Fibroblast of skin of left quadriceps (primary cell): ENCODE measurements at places on chromosomes 1 and 21.

- peak; percentile 59 for DNase-seq
These were observed 699 bp downstream of the DIPK1A start for GRCh38 chr1:92960395-92961130.

- DNase-seq = no peak
These were observed 16.7 kb downstream of the SPATA21 start for GRCh38 chr1:16420424-16421118.

GRCh38 chr1:164755690-164756089 is 196.7 kb downstream of the PBX1 start:
- no peak for DNase-seq

GRCh38 chr1:57132993-57133622 is 167.3 kb upstream of the C8B start:
- DNase-seq = no peak

DNA sequence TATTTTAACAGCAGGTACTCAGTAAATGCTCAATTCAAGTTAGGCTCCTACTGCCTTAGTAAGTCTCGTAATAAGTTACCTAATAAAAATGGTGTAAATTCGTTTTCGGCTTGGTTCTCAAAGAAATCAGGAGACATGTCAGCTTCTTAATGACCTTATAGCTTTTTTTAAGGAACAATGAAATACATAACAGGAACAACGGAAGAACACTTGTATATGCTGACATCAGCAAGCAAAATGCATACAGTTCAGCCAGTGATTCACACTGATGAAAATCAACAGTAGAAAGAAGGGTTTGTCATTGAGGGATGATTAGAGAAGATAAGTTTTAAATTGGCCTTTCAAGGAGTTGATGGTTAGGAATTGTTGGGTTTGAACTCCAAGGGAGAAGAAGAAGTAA is 13.3 kb downstream of the RPTN start:
- no peak for DNase-seq
